Activated T-cell treated with anti-CD3 and anti-CD28 coated beads for 4 hours (primary cell): ENCODE measurements at places on chromosomes 3 and 15.

- DNase-seq, result no peak
Measured at GRCh38 chr3:139310474-139310933, 33.3 kb upstream of the MRPS22 start.

DNA sequence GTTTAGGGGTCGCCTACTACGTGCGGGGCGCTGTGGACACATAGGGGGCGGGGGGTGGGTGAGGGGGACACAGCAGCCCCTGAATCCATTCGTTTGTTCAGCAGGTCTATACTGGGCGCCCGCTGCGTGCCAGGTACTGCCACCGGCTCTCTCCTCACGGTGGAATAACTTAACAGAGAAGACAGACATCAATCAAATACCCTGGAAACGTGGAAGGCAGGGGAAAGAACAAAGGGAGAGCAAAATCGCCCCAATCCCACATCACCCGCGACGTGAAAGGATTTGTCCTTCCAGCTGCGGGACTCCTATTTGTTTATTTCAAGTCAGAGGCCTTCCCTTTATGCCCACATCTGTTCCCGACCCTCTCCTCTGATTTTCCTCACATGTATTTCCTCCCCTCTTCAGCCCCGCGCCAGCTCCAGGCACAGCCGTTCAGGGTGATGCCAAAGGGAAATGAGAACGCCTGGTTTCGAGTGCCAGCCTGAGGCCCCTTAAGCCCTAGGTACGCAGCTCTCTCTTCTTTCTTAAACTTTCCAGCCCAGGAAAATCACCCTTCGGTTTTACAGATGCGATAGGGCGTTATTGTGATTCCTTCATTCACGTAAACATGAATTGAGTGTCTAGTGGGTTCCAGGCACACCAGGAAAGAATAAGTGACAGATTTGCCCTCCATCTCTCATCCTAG is 726 bp upstream of the PROK2 start:
- no peak for DNase-seq

DNA sequence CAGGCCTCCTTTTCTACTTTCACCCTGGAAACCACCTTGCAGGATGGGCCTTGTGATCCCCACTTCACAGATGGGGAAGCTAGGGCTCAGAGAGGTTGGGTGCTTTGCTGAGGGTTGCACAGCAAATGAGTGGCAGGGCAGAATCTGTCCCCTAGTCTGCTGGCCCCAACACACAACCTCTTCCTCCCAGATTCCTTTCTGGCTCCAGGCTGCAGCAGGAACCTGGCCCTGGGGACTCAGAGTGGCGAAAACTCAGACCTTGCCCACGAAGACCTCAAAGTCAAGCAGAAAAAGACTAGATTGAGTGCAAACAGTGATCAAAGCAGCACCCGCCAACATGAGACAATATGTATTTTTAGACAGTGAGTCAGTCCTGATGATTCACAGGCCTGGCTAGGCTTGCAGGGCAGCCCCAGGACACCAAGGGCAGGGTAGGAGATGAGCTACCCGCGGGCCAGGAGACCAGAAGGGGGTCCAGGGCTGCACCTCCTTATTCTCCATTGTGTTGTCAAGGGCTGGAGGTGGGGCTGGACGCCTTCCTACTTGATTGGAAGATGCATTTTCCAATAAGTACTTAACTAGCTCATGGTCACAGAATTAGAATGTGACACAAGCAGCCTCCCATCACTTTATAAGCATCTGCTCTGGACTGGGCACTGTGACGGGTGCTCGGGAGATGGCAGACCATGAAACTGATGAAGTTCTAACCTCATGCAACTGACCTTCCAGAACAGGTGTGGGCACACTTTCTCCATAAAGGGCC is 23.9 kb downstream of the GOLGA6L2 start:
- DNase-seq, result no peak

GRCh38 chr15:68983961-68984481 is 30.5 kb upstream of the NOX5 start:
- no peak for DNase-seq

- no peak for DNase-seq
Measured at GRCh38 chr3:196241704-196242103, 25.4 kb downstream of the SLC51A start.

GRCh38 chr3:186784820-186785494 is 1.6 kb downstream of the EIF4A2 start:
- no peak for DNase-seq

GRCh38 chr3:123337948-123338619 is 110.8 kb downstream of the ADCY5 start:
- no peak for DNase-seq

DNA sequence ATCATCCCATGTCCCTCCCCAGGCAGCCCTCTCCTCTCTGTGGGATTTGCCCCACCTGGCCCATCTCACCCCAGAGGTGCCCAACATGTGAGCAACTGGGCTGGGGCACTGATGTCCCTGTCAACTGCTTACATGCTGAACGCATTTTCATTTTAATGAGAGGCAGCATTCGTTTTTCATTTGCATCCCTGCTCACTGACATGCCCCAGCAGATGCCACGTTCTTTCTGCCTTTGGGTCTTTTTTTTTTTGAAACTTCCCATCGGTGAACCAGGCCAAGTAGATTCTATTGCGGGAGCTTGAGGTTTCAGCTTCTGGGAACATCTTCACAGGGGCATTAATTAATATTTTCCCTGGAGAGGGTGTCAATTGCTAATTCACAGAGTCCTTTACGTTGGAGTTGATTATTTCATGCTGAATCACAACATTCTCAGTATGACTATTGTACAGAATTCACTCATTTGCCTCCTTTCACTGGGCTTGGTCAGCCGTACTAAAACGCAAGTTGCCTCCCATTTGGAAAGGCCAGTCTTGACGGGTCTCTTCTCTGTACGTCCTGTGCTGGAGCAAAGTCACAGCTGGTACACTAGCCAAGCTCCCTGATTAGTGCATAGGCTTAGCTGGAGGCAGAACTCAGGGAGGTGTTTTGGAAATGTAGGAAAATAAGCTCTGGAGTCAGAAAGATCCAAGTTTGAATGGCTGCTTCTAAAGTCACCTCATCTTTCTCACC is 69.8 kb downstream of the CHRNA7 start:
- DNase-seq, result no peak

GRCh38 chr3:125482406-125482805 is 37.6 kb downstream of the SNX4 start:
- DNase-seq, result no peak

DNA sequence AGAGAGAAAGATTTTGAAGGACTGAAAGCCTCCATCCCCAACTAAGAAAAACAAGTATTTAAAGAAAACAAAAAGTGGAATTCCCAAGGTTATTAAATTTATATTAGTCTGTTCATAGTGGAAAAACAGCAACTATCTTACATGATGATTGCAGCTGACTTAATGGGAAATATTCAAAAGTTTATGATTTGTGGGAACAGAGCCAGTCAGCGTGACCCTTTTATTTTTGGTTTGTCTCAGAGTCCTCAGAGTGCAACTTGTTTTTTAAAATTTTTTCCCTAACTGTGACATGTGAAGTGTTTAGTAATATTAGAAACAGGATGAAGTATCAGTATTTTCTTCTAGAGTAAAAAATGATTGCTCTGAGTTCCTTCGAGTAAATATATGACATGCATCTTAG is 441.9 kb upstream of the MCTP2 start:
- DNase-seq, result no peak

DNA sequence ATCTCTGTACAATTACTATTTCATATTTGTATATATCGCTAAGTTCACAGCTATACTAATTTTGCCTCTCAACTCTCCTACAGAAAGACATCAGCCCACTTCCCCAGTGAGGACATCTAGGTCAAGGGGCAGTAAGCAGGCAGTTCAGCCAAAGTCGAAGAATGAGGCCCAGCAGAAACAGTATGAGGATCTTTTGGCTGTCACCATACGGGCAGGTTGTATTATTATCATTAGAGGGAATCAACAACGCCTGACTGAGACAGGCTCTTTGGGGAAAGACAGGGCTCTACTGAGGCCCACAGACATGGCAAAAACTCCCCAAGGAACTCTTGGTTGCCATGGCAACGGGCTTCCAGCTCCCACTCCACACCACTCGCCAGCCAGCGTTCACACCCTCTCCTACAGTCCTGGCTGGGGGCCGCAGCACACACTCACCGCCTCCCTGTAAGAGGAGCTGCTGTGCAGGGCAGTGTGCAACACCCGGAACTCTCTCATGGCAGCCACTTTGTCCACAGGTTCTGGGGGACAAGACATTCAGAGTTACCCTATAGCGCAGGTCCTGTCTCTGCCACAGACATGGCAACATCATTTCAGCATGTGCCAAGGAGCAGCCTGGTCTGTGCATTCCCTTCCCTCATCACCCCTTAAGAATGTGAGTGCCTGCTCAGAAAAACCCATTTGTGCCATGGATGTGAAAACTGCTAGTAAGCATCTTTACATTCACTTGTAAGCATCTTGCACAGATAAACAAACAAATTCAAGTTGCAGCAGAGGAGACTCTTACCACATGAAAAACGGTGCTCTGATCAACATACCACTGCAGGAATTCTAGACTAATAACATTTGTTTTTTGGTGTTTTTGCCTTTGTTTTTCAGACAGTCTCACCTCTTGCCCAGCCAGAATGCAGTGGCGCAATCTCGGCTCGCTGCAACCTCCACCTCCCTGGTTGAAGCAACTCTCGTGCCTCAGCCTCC is 8.8 kb downstream of the UBL7 start:
- DNase-seq, result no peak

DNA sequence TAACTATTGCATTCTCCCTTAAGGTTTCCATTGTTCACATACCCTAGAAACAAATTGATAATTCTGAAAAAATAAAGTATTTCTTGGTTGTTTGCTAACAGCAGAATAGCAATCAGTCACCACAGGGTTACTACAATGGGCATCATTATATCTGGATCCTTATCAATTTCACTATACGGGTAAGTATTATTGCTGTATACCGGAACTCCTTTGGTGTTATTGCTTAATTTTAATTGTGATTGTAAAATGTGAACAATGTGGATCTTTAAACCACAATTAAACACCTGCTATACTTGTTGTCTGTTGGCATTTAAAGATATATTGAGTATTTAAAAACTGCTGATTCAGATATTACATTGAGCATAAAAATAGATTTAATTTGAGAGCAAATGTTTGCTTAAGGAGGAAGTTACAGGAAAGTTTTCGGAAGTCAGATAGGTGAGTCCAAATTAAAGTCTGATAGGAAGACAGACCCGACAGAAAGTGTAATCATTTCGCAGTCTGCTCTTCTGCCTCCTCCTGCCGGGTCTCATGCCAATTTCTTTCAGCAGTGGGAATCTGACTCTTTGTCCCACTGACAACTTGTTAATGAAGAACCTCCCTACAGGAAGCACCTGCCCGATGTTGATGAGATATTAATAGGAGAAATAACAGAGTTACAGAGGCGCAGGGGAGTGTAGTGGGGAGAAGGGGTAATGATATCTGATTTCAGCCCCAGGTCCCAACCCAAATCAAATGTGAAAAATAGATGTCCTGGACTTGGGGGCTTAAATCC is 169.7 kb upstream of the TBC1D5 start:
- no peak for DNase-seq

DNA sequence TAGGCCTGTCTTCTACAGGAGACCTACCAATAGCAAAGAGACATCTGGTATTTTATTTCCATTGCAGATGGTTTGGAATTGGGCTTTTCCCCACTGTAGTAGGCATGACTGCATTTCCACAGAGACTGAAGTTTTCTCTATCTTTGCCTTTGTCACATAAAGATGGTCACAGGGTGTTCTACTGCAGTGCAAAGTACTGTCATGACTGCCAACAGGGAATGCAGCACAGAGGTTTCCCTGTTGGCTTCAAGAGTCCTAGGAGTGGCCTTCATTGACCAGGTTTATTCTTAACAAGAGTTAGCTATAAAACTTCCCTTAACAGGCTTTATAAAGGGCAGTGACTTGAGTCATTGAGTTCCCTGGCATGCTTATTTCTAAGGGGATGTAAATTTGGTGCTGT is 36.8 kb upstream of the TM4SF4 start:
- no peak for DNase-seq

- DNase-seq, result no peak
Measured at GRCh38 chr3:56940321-56940720, 120.1 kb upstream of the SPATA12 start.
